B cell (primary cell): ENCODE measurements at places on chromosomes 5 and 9. TPM values are rescaled to one million over a fixed set of nuclear protein-coding genes. Genes with fewer than 3 reads are reported as not detected.
A peak's percentile ranks its signal among the peaks of the same experiment; 100 is the strongest.

FOXD1 gene
- total RNA-seq, result 0.44 and 0.49 TPM in 2 replicates

DNA sequence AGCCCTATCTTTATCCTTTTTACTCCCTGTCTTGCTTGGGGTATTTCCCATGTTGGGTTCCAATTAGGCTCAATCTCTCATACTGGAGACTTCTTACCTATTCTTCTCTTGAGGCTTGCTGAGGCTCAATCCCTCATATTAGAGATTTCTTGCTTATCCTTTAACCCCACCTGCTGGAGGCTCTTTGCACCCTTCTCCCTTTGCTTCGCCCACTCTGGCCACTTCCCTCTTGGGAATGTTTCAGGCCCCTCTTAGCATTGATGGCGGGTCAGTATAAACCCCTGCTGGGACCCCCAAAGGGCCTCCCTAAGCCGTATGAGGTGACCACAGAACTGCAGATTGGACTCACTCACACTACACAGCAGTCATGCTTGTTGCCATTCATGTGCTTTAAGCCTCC is 69.3 kb upstream of the CDK20 start:
- H3K27me3 ChIP-seq, result no peaks in the 10 kb centered on the region
- H3K36me3 ChIP-seq, result no peaks in the 10 kb centered on the region
- H3K27ac ChIP-seq, result no peak overlapping the region
- no peak for DNase-seq
- H3K4me1 ChIP-seq, result no peaks in the 10 kb centered on the region
- no peak overlapping the region for H3K4me3 ChIP-seq

DNA sequence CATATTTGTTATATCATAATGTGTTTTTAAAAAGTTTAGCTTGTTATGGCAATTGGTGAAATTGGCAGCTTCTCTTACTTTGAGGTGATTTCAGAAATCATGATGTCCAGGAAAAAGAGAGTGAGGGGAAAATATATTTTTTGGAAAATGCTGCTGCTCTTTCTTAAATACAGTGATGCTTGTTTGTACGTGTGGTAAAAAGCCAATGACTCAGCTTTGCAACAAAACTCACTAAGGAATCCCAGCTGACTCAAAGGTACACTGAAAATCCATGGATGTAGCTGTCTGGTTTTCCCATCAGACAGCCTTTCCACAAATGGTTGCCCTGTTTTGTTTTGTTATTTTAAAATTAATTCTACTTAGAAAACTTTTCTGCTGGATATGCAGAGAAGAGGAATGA is 306.4 kb upstream of the PAPPA start:
- no peaks in the 10 kb centered on the region for H3K4me1 ChIP-seq
- no peak overlapping the region for H3K4me3 ChIP-seq
- no peaks in the 10 kb centered on the region for H3K27me3 ChIP-seq

GRCh38 chr5:151144922-151145321 is 12.7 kb downstream of the ANXA6 start:
- H3K36me3 ChIP-seq, result peaks cover 3% of the 10 kb centered on the region
- no peak for DNase-seq
- peak overlapping the region; percentile 79 for H3K27ac ChIP-seq
- H3K27me3 ChIP-seq, result no peaks in the 10 kb centered on the region
- peaks cover 100% of the 10 kb centered on the region for H3K4me1 ChIP-seq

GRCh38 chr9:78884611-78885150 is 587.8 kb downstream of the PSAT1 start:
- H3K27ac ChIP-seq, result no peak overlapping the region
- no peaks in the 10 kb centered on the region for H3K36me3 ChIP-seq
- no peak for DNase-seq
- no peaks in the 10 kb centered on the region for H3K27me3 ChIP-seq
- H3K4me3 ChIP-seq, result no peak overlapping the region

DNA sequence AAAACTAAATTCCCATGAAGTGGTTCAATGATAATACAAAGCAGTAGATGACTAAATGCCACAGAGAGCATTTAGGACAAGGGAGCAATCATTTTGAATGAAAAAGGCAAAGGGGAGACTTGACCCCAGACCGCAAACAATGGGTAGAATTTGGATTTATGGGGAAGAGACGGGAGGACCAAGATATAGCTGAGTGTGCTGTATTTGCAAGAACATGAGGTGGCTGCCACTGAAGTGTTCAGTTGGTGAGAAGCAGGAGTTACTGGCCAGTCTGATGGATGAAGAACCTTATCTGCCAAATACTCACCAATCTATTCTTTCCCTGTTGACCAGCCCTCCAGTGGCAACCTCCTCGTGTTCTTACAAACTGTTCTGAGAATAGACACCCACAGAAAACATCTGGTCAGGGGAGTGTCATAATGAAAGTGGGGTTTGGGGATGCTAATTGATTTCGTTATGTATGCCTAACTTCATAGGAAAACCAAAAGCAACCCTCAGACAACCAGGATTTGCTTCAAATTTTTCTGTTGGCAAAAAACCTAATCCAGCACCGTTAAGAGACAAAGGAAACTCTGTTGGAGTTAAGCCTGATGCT is 19.8 kb downstream of the TDRD7 start:
- no peak overlapping the region for H3K4me3 ChIP-seq
- no peak for DNase-seq
- no peaks in the 10 kb centered on the region for H3K4me1 ChIP-seq
- peaks cover 13% of the 10 kb centered on the region for H3K36me3 ChIP-seq
- H3K27me3 ChIP-seq, result no peaks in the 10 kb centered on the region

TXNDC8 gene
- not detected in 2 replicates for total RNA-seq

DNA sequence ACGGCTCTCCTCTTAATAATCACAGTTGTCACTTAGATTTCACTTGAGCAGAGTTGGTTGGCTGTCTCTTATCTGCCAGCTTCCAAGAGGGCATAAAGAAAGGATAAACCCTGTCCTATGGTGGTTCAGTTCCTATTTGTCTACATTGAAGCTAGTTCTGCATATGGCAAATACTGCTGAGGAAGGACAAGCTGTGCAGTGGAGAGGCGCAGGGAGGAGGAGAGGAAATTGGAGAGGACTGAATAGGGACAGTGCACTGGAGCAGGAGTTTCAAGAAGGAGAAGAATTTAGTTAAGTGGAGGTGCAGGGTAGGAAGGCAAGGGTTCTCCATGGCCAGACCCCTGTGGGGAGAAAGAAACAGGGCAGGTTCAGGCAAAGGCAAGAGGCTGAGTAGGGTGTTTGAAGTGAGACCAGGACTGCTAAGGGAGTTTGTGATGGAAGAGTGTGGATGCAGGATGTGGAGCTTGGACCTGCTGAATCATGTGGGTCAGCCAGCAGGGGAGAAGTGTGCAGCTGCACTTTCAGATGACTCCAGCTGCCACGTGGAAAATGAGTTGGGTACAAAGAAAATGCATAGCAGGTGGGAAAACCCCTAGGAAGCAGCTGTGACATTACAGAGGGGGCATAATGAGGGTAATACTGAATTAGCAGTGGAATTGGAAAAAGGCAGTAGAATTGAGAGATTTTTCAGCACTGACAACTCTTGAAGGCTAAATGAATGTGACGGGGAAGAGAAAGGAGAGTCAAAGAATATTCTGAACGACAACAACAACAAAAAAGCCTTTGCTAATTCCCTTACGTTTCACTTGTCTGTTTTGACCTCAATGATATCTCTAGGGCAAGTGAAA is 66.8 kb downstream of the MAMDC2 start:
- no peaks in the 10 kb centered on the region for H3K27me3 ChIP-seq
- H3K27ac ChIP-seq, result no peak overlapping the region
- DNase-seq, result no peak
- no peak overlapping the region for H3K4me3 ChIP-seq

GIN1 gene
- 12.6 and 16.9 TPM in 2 replicates for total RNA-seq

GRCh38 chr5:75363111-75363510 is 26.1 kb downstream of the HMGCR start:
- no peak overlapping the region for H3K27ac ChIP-seq
- no peaks in the 10 kb centered on the region for H3K36me3 ChIP-seq
- no peaks in the 10 kb centered on the region for H3K27me3 ChIP-seq
- no peak for DNase-seq
- no peaks in the 10 kb centered on the region for H3K4me1 ChIP-seq
- H3K4me3 ChIP-seq, result no peak overlapping the region

DNA sequence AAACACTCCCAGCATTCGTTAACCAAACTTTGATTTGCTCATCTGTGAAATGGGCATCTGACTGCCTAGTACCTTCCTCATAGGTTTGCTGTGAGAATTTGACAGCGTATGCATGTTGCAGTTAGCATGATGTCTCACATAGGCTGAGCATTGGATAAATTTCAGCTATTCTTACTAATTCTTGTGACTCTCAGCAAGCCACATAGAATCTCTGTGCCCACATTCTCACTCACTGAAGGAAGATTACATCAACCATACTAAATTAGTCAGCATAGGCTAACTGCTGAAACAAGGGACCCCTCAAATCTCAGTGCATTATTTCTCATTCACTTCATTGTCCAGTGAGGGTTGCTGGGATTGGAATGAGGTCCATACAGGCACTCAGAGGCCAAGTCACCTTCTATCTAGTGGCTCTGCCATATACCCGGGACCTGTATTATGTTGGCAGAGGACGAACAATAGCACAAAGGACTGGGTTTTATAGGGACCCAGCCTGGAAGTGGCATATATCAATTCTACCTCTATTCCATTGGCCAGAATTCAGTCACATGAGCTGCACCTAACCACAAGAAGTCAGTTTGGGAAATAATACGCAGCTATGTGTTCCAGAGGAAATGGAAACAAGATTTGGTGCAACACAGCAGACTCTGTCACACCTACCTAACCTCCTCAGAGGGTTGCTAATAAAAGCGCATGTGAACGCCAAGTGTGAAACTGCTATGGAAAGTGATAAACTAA is 4.2 kb upstream of the PTGER4 start:
- peaks cover 18% of the 10 kb centered on the region for H3K4me1 ChIP-seq
- no peak overlapping the region for H3K4me3 ChIP-seq
- no peaks in the 10 kb centered on the region for H3K36me3 ChIP-seq
- H3K27me3 ChIP-seq, result no peaks in the 10 kb centered on the region
- H3K27ac ChIP-seq, result no peak overlapping the region

GRCh38 chr5:58405175-58405574 is 54.7 kb downstream of the PLK2 start:
- H3K36me3 ChIP-seq, result no peaks in the 10 kb centered on the region
- no peak overlapping the region for H3K4me3 ChIP-seq
- no peaks in the 10 kb centered on the region for H3K27me3 ChIP-seq
- H3K27ac ChIP-seq, result no peak overlapping the region
- no peaks in the 10 kb centered on the region for H3K4me1 ChIP-seq

DNA sequence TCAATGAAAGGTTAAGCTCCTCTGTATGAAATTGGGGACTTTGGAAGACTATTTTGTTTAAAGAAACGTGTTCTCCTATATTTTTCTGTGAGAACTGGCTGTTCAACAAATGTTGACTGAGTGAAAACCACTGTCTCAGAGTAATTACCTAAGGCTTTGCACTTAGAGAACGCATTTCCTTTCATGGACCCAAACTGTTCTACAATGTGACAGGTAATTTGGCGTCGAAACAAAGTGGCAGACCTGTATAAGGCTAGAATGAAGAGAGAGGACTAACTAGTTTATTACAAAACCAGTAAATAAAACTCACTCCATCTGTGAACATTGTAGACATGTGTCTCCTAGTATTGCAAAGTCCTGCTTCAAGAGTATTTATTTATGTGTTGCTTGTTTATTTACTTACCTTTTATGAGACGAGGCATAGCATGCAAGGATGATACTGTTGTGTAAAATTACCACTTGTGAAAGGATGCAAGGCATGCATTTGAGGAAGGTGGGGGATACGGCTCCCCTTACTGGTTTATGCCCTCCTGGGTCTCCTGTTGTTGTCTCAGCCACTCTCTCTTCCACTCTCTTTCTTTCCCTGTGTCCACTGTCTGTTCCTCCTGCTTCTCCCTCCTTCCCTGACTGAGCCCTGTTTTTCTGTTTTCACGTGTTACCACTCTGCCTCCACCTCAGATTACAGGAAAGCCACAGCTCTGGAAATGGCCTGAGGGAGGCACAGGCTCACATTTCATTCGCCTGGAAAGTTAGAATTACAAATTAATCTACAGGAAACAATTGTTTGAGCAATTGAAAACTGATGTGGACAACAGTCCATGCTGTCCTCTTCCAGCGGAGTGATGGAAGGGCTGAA is 444.0 kb upstream of the ZNF608 start:
- DNase-seq, result no peak
- H3K27me3 ChIP-seq, result no peaks in the 10 kb centered on the region
- H3K4me1 ChIP-seq, result peaks cover 20% of the 10 kb centered on the region
- no peaks in the 10 kb centered on the region for H3K36me3 ChIP-seq

LPAR1 gene
- not detected in 2 replicates for total RNA-seq

GRCh38 chr9:72292874-72293607 is 72.0 kb downstream of the ZFAND5 start:
- no peak overlapping the region for H3K27ac ChIP-seq
- no peaks in the 10 kb centered on the region for H3K36me3 ChIP-seq
- H3K27me3 ChIP-seq, result no peaks in the 10 kb centered on the region
- no peak overlapping the region for H3K4me3 ChIP-seq
- DNase-seq, result no peak

DNA sequence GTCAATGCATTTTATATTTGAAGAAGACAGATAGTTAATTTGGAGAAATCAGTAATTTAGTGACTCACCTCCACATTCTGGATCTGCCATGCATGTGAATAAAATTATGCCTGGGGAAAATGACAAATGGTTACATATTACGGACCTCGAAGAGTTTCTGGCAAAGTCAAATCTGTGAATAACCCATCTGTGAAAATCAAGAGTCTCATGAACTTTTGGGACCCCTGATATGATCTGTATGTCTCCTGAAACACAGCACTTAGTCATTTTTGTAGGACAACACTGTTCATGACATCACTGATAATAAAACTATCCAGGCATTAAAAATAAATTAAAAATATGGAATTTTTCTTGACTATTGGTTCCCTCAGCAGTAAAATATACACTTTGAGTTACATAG is 584.5 kb downstream of the TLE4 start:
- no peak overlapping the region for H3K27ac ChIP-seq
- H3K27me3 ChIP-seq, result no peaks in the 10 kb centered on the region
- no peak overlapping the region for H3K4me3 ChIP-seq
- H3K36me3 ChIP-seq, result no peaks in the 10 kb centered on the region

PDLIM4 gene
- total RNA-seq, result not detected in 2 replicates
